ENCODE measurements at places on chromosomes 16 and 17.

- no peak overlapping the region for H3K4me3 ChIP-seq
- no peak overlapping the region for H3K27ac ChIP-seq
- no peak for DNase-seq
These were observed 86.0 kb downstream of the AIPL1 start for GRCh38 chr17:6348891-6349290.

- H3K27me3 ChIP-seq: no peaks in the 10 kb centered on the region
- H3K4me1 ChIP-seq: no peaks in the 10 kb centered on the region
- no peak overlapping the region for H3K27ac ChIP-seq
- no peak for DNase-seq
- no peaks in the 10 kb centered on the region for H3K36me3 ChIP-seq
These were observed 388.5 kb upstream of the TNRC6C start for GRCh38 chr17:77569846-77570564.

- H3K4me1 ChIP-seq: peaks cover 6% of the 10 kb centered on the region
- H3K36me3 ChIP-seq: no peaks in the 10 kb centered on the region
- no peak overlapping the region for H3K27ac ChIP-seq
These were observed 175.0 kb downstream of the IRF8 start for GRCh38 chr16:86073763-86074493.

DNA sequence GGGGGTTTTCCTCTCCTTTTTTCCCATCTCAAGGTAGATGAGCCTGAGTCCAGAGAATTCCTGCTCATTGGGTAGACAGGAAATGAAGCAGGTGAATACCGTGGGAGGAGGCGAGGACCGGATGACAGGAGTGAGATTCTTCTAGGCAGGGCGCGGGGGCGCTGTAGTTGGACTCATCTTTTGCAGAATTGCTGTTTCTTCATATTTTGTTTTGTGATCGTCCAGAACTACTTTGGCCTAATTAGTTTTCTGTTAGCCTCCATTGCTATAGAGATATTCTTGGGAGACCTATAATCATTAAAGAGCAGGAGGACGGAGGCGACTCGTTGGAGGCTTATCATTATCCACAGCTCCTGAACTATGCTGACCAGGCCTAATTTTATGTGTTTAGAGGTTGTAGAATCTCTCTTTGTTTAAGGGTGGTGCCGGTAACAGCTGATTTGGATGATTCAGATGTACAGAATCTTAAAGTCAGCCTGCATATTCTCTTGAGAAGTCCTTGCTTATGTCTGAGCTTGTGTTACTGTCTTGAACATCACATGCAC is 650 bp downstream of the ATP6V0A1 start:
- H3K27ac ChIP-seq: no peak overlapping the region
- no peaks in the 10 kb centered on the region for H3K4me1 ChIP-seq
- H3K27me3 ChIP-seq: no peaks in the 10 kb centered on the region
- H3K36me3 ChIP-seq: no peaks in the 10 kb centered on the region
- DNase-seq: no peak
- peak overlapping the region; percentile 60 for H3K4me3 ChIP-seq

DNA sequence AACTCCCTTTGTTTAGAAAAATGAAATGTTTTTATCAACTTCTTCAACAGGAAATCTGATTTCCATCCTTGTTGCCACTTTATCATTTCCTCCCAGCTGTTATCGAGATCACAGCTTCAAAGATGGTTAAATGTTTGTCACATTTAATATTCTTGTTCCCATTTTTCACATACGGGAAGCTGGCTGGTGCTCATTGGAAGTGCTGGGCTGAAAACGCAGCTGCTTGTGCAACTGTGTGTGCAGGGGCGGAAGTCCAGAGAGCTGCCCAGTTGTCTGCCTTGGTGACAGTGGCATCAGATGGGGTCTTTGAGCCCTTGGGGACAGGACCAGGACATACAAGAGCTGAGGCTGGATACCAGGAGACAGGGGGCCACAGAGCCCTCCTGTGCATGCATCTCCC is 549.2 kb upstream of the CDH11 start:
- H3K27me3 ChIP-seq: no peaks in the 10 kb centered on the region
- no peak overlapping the region for H3K4me3 ChIP-seq
- no peak overlapping the region for H3K27ac ChIP-seq
- H3K4me1 ChIP-seq: 0 out of 2 replicates have a peak, but pooled peaks cover 3% of the 10 kb centered on the region
- no peak for DNase-seq

All from iPS DF 6.9 (cell line).